Skin of body (tissue), 3 donors: ENCODE measurements at places on chromosomes 6 and 20. TPM values are rescaled to one million over a fixed set of nuclear protein-coding genes. Genes with fewer than 3 reads are reported as not detected.

GRCh38 chr6:74534465-74535211 is 671.2 kb downstream of the COL12A1 start:
- DNase-seq: no peak

Gene C6orf52
- total RNA-seq: not detected

Gene TBXT
- total RNA-seq: not detected

GRCh38 chr6:142518126-142518525 is 216.3 kb downstream of the ADGRG6 start:
- no peak for DNase-seq

Gene RGS17
- 0.69 TPM for total RNA-seq

DNA sequence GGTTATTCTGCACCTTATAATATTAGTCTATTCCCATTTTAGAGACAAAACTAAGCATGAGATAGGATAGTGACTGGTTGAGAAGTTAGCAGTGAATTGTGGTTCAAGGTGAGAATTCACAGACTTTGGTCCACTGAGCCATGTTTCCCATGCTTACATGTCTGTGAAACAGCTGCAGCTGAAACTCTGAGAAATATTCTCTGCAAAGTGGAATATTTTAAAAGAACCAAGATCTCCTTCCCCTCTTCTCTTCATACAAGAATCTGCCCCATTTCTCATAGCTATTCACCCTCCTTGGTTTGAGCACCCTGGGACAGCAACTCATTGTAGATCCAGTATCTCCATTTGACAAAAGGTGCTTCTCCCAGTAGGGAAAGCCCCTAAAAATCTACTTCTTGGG is 70.2 kb upstream of the TMEM170B start:
- DNase-seq: no peak

Gene PRL
- 0.39 TPM for total RNA-seq

DNA sequence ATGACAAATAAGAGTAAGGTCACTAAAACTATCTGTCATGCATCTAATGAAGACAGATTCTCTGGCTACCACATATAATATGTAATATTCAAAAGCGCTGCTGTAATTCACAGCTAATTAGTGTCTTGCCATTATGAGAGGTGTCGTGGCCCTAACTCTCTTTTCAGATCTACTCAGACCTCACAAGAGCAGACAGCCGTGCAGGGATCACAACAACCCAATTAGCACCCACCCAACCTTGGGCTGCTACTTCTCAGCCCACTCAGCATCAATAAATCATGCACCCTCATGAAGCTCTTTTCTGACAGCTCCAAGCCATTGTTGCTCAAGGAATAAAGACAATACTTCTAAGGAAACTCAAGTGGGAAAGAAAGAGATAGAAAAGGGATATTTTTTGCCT is 61.5 kb downstream of the FRK start:
- no peak for DNase-seq

DNA sequence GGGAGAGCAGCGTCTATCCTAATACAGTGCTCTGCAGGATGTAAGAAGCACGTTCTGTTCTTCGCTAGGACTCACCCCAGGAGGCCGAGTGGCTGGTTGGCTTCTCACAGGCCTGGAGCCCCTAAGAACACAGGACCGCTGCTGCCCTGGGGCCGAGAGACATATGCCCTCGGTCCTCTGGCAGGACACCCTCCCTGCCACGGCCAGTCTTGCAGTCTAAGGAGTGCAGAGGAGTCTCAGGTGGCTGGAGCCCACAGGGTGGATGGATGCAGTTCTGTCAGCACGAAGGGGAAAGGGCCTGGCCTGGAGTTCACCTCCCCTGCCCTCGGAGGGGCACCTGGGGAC is 96.5 kb downstream of the SMOC2 start:
- DNase-seq: no peak

Gene SAMD3
- total RNA-seq: 2.6 TPM

Gene APOBEC2
- total RNA-seq: 60.6 TPM

DNA sequence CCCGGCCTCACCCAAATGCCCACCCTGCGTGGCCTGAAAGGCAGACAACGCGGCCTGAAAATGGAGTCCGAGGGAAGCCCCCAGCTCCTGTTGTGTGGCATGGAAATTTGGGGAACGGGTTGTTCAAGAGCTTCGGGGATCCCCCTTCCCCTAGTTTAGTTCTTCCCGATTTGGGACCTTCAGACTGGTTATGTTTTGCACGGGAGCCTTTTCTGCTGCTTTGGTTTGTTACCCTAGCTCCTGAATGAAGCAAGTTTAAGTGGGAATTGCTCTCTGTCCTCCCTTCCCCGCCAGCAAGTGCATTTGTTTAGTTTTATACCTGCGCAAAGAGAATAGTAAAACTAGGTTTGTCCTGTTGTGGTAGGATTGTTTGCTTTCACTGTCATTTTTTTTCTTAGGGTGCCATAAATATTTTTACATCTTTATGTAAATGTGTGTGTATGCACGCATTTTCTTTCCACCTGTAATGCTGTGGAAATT is 604 bp downstream of the SH3BGRL2 start:
- no peak for DNase-seq

Gene MMP24
- total RNA-seq: 0.39 TPM

Gene LHFPL5
- not detected for total RNA-seq

DNA sequence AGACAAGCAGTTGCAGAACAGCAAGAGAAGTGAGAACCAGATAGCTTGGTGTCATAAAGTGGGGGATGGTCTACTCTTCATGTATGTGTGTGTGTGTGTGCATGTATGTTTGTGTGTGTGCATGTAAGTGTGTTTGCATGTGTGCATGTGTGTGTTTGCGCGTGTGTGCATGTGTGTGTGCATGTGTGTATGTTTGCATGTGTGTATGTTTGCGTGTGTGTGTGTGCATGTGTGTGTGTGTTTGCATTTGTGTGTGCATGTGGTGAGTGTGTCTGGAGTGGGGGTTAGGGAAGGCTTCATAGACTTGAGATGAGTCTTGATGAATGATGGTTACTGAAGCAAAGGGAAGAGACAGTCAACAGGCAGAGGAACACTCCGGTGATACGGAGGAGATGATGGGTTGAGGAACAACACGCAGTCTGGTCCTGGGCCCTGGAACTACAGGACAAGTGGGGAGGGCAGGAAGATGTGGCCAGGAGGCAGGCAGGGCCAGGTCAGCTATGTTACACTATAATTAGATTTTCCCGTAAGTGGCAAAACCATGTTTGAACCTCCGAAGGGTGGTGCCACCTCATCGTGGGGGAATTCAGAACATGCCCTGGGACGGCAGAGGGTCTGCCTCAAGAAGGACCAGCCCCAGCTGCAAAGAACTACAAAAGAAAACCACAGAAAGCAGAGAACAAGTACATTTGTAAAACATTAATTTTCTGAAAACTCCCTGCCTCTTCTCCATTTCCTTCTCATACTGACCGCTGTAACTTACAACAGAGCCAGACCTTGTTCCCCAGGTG is 38.7 kb upstream of the PDE10A start:
- no peak for DNase-seq

DNA sequence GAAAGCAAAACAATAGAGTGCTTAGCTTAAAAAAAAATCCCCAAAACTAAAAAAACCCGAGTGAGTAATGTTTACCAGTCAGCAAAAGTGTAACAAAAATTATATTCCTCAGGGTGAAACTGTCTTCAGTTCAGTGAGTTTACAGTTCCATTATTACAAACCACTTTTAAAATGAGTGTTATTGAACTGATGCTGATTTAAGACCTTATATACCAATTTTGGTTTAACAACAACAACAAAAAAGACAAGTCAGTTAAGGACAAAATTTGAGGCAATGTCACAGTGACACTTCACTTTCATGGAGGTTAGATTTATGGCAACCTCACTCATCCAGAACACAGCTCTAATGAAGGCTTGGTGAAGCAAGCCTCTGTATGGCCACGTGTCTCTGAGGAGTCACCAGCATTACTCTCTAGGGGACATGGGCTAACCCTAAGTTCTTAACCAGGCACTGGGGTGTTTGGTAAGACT is 630.8 kb downstream of the PHF3 start:
- DNase-seq: no peak

Gene TMEM74B
- 2.5 TPM for total RNA-seq

- no peak for DNase-seq
Observed at GRCh38 chr6:132592855-132593254, 3.3 kb upstream of the TAAR5 start.

DNA sequence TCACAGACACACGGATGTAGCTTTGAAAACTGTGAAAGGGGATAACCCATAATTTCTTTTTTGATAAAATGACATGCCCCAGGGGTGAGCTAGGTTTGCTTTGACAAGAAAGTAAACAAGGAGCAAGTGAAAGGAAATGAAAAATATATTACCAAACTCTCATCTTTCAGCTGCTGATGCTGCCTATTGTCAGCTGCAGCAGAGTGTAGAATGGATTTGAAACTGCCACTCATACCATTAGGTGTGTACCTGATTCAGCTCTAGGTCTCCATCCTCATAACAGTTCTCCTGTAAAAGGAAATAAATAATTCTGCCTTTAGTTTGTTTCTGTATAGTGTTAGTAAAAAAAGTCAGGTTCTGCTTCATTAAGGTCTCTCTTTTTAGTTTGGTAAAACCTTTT is 415.1 kb upstream of the MARCKS start:
- no peak for DNase-seq

- DNase-seq: no peak
Observed at GRCh38 chr6:112626468-112627082, 279.4 kb downstream of the RFPL4B start.

- no peak for DNase-seq
Observed at GRCh38 chr20:44884907-44885391, 556 bp upstream of the YWHAB start.

GRCh38 chr6:167975458-167975857 is 22.0 kb upstream of the KIF25 start:
- DNase-seq: no peak

- DNase-seq: no peak
Observed at GRCh38 chr20:2655331-2656116, 3.1 kb downstream of the NOP56 start.

Gene CFAP206
- total RNA-seq: 0.49 TPM

DNA sequence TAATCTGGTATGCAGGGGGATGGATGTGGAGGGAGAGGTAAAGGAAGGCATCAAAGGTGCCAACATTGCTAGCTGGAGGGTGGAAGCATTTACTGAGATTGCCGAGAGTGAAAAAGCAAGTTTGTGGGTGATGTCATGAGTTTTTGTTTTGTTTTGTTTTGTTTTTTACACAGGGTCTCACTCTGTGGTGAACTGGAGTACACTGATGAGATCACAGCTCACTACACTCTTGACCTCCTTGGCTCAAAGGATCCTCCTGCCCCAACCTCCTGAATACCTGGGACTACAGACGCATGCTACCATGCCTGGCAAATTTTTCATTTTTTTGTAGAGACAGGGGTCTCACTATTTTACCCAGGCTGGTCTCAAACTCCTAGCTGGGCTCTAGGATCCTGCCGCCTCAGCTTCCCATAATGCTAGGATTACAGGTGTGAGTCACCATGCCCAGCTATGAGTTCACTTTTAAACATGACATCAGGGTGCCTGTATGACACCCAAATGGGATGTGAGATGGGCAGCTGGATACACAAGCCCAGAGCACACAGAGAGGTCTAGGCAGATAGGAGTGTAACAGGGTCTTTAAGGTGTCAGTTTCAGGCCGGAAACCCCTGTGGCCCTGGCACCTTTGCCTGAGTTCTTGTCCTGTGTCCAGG is 35.1 kb upstream of the HMGA1 start:
- DNase-seq: no peak

Gene LINC00237
- not detected for total RNA-seq

DNA sequence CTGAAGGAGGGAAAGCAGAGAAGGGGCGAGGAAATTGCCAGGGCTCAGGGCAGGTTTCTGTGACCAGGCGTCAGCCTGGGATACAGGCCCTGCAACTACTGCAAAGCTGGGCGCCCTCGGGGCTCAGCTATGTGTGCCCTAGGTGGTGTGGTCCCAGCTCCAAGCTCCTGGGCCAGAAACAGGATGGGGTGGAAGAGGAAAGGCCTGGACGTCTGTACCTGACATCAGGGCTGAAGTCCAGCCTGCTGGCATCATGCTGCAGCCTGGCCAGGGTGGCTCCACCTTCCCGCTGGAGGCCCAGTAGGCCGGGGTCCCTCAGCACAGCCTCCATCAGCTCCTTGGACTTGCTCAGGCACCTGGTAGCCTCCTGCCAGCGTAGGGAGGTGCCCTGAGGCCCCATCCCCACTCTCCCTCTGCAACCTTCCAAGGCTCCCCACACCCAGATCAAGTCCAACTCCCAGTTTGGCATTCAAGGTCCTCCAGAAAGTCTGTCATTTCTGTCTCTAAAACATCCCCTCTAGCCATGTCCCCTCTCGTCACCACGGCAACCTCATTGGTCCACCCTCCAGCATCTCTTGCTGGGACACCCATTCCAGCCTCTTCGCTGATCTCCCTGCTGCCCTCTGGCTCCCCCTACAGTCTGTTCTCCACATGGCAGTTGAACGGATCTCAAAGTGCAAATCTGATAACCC is 38.2 kb downstream of the KIAA1755 start:
- no peak for DNase-seq

DNA sequence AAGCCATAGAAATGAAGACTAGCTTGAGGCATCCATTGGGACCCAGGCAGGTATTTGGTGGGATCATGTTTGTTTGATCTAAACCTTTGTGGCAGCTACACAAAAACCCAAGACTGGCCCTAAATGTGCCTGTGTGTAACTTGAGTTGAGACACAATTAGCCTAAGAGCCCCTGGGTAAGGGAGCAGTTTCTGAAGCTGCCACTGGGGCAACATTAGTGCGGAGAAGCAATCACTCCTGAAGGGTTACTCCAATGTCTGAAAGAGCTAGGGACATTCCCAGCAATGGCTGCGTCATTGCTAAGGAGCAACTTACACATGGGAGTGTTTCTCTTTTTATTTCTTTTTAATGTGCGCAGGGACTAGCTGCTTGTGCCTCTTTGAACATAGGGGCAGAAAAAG is 67.9 kb upstream of the EEF1E1 start:
- DNase-seq: no peak

GRCh38 chr6:51302431-51302830 is 483.8 kb downstream of the TFAP2B start:
- DNase-seq: no peak

GRCh38 chr6:90149280-90149679 is 147.4 kb downstream of the BACH2 start:
- DNase-seq: no peak

GRCh38 chr6:166744223-166745134 is 117.4 kb upstream of the RPS6KA2 start:
- no peak for DNase-seq

- DNase-seq: no peak
Observed at GRCh38 chr20:24786646-24787045, 162.4 kb upstream of the CST7 start.

Gene PKIB
- 4.4 TPM for total RNA-seq

DNA sequence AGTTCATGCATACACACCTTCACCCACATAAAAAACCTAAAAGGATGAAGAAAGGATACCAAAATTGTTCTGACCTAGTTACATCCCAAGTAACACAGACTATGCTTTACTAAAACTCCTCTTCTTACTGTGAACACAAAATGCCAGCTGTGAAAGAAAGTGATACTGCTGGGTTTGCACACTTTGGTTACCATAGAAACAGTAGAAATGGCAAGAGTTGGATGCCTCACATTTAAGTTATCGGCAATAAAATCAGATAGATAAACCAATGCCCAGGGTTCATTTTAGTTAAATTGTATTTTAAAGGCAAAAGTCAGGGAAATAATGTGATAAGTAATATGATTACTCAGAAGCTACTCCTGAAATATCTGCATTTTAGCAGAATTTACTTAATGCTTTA is 161.9 kb downstream of the CDK19 start:
- DNase-seq: no peak
